Fibroblast of mammary gland (primary cell): ENCODE measurements at places on chromosomes 2 and 18.

DNA sequence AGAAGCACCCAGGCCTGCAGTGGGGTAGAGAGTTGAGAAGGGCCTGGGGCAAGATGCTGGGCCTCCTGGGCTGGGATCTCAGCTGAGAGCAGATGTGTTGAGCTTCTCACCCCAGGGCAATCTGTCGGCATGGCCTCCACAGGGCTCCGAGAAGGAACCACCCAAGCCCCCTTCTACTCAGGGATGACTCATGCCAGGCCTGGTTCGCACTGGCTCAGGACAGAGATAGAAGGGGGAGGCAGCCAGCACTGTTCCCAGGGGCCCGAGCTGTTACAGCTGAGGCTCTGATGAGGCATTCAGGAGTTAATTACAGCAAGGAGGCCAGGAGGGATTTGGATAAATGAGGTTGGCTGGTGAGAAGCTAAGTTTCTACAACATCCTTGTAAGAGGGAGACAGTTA is 62.5 kb downstream of the CENPO start:
- peak; percentile 83 for DNase-seq

DNA sequence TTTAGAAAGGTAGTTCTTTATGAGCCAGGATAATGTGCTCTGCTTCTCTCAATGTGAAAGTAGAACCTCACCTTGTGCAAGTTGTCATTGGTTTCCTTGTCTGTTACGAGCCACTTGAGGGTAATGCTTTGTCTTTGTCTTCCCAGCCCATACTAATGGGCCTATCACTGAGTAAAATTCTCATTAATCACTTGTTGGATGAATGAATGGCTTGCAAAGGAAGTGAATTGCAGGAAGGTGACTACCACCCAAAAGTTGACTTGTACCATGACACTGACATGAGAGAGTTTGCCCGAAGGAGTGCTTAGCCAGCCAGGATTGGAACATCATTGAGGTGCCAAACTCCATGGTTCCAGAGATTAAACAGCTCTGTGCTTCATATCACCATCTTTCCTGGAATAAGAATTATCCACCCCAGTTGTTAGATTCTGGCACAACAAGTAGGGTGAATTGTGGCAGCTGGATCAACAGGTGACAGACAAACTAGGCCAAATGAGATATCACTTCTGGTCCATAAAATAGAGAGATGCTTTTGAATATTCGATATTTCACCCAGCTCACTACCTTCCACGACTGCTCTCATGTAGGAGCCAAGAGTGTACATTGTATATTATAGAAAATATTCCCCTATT is 20.5 kb upstream of the CD28 start:
- DNase-seq = no peak

DNA sequence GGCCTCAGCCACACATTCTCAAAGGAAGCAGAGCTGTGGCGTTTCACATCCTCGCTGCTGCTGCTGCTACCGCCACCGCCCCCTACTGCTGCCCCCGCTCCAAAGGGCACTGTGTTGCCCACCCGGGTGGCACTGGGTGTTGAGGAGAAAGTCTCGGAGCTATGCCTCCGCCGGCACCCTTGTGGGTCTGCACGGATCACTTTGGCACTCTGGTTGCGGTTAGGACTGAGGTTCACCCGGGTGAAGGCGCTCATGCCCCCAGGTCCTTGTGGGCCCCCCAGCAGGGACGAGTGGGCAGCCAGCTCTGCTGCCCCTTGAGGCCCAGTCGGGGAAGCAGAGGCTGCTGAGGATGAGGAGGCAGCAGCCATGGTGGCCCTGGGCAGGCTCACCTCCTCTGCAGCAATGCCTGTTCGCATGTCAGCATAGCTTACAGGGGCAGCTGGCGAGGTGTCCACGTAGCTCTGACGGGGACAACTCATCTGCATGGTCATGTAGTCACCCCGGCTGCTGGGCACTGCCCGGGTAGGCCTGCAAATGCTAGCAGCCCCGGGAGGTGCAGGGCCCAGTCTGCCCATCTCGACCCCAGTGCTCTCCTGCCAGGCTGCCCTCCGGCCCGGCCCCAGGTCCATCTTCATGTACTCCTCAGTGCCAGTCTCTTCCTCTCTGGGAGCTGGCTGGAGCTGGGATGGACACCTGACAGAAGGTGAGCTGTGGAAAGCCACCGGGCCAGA is 4.2 kb downstream of the IRS1 start:
- DNase-seq = peak; percentile 63

DNA sequence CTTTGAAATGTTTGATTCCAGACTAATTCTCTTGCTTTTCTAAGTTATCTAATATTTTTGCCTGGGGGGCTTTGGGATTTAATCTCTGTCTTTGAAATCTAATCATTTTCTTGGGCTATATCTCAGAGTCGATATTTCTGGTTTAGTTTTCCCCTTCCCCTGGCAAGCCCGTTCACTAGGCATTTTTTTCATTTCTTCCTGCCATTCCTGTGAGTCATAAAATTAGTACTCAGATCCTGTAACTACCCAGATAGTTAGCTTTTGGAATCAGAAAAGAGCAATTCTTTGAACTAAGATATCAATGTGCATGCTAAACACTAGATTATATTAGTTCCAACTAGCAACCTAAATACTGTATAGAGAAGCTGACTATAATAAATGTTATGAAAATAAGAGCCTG is 29.4 kb upstream of the RNF149 start:
- DNase-seq = peak; percentile 11

DNA sequence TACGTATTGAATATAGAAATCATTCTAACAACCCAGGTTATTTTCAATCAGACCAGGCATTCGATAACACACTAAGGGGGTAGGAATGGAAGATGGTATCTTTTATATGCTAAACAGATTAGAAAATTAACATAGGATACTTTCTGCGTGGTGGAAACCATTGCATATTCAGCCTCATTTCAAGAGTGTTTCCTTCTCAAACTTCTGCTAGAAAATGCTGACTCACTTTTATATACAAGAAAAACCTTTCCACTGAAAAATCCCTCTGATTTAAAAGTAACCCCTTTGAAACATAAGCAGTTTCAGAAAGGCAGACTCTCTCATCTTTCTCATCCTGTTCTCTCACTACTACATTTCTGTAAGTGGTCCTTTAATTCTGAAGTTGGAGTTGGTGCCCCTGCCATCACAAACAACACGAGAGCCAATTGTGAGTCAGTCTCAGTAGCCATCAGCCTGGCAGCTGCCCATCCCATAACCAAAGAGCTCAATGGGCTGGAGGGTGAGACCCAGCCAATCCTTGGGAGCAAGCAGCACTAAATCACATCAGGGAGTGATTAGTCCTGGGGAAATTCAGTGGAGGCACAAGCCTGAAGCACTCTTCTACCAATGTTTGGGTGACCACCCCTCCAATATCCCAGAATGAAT is 343.1 kb downstream of the CELF4 start:
- no peak for DNase-seq
